Amniotic stem cell (primary cell): ENCODE measurements at places on chromosomes 11 and 22.
A peak's percentile ranks its signal among the peaks of the same experiment; 100 is the strongest.

GRCh38 chr11:73317803-73318202, 9.7 kb downstream of the ARHGEF17 start:
- DNase-seq: no peak

DNA sequence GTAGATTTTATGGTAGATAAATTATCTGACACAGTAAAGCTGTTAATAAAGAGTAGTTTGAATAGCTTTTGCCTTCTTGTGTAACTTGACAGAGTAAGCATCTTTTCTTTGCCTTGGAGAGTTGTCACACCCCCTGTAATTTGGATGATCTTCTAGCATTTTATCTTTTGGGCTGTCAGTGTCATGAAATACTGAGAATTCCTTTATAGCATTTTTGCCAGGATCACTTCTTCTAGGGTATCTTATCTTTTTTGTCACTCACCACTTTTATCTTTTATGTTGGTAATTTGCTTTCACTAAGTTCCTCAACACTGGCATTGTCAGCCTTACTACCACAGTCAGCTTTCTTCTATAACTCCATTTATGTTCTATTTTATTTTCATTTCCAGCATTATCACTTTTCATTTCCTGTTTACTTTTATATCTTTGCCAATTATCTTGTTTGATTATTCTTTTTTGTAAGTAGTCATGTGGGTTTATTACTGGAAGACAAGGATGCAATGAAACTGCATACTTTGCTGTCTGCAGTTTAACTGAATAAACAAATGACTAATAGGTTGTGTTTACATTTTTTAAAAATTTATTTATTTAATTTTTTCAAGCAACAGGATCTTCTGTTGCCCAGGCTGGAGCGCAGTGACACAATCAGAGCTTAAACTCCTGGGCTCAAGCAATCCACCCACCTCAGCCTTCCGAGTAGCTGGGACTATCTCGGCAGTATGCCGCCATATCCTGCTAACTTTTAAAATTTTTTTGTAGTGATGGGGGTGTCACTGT, 28.1 kb upstream of the ACAT1 start:
- DNase-seq: no peak

- no peak for DNase-seq
Observed at GRCh38 chr11:59559886-59560285, 48.5 kb downstream of the OR4D9 start.

GRCh38 chr11:16815047-16815767, 76.8 kb downstream of the C11orf58 start:
- DNase-seq: no peak

- no peak for DNase-seq
Observed at GRCh38 chr22:36136475-36136874, 24.1 kb downstream of the APOL3 start.

DNA sequence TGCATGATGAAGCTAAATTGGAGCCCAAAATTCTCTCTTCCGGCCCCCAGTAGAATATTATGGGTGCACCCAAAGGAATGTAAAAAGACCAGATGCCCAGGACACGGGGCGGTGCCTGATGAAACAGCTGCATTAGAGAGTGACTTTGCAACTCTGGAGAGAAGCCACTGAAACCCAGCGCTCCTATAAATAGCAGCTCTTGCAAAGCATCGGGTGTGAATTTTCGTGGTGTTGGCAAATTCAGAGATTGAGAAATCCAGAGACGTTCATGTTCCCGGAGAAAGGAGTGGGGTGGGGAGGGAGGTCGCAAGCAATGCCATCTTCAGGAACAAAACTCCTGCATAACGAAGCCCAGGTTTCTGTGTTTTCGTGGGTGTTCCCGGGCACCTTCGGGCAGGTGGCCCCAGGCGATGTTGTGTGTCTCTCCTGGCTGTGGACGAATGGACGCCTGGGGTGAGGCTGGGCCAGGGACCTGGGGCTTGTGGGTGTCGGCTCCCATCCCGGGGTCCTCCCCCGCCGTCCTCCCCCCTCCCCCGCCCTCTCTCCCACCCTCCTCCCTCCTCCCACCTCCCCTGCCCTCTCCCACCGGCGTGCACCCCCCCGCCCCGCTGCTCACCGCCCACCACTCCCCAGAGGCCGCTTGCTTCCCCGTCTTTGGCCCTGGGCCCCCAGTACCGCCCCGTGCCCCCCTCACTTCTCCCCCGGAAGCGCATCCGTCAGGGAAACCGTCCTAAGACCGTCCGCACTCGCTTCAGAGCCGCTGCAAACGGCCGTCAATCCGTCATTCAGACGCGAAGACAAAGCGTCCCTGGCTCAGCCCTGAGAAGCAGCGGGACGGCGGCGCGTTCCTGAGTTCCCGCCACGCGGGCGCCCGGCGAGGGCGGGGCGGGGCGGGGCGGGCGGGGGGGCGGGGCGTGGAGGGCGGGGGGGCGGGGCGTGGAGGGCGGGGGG, 26.7 kb upstream of the TOLLIP start:
- DNase-seq: no peak

DNA sequence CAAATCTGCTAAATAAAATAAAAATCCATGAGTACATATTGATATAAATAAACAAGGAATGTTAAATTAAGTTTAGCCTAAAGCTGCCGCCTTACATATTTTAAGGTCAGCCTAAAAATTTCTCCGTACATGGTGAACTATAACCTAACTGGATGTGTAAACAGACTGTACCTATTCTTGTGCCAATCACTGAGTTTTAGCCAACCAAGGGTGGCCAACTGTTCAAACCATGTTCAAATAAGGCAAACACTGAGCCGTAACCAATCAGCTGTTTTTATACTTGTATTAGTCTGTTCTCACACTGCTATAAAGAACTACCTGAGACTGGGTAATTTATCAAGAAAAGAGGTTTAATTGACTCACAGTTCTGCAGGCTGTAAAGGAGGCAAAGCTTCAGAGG, 8.6 kb upstream of the QSER1 start:
- no peak for DNase-seq

DNA sequence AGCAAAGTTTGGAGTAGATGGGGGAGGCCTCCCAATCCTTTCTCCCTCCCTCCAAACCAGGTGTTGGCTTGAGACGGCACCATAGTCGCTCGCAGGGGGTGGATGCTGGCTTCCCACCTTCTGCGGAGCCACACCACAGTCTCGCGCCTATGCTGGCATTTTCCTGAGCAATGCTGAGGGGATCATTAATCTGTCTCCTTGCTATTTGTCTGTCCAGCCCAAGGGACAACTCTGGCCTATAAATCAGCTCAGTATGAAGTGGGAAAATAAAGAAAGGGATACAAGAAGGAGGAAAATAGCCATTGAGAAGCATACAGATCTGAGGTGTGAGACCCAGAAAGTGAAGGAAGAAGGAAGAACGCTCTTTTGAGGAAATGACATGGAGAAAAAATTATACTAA, 53.5 kb upstream of the CADM1 start:
- no peak for DNase-seq

DNA sequence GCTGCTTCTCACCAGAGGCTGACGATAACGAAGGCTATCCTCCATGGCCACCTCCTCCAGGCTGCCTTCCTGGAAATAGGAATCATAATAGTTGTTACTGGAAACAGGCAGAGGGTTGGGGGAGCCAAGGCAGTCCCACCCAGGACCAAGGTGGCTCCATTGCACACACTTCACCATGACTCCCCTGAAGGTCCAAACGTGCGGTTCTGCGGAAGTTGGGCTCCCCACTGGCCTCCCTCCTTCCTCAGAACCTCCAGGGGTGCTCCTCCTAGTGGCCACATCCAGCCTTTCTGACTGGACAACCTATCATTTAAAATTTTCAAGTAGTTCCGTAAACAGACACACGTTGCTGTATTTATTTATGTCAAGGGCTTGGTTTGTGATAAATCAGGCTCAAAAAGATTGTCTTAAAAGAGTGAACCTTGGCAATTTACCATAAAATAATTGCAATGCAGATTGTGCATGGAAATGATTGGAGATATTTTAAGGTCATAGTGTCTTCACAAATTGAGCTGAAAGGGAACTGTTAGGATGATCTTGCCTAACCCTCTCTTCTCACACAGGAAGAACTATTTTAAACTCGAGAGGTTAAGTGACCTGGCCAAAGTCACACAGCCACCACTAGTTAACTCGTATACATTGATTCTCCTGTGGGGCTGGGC, 1.4 kb upstream of the TCN2 start:
- no peak for DNase-seq

DNA sequence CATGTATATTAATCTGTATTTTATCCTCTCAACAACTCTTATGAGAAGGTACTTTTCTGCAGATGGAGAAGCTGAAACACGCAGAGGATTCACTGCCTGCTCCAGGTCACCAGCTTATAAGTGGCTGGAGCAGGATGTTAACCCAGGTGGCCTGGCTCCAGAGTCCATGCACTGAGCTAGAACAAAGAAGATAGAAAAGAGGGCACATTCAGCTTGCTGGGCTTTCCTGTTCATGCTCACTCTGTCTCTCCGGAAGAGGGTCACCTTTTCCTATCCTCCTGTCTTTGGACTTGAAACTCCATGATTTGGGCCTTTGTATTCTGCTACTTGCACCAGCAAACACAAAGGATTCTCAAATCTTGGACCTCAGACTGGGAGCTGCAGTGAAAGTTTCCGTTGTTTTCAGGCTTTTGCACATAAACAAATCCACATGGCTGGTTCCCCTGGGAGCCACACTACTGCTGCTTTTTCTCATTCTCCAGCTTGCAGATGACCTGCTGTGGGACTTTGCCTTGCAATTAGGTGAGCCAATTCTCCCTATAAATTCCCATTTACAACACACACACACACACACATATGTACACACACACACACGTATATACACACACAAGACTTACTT, 117.3 kb upstream of the GRK3 start:
- no peak for DNase-seq

- no peak for DNase-seq
Observed at GRCh38 chr22:49330421-49331222, 497.1 kb downstream of the BRD1 start.

DNA sequence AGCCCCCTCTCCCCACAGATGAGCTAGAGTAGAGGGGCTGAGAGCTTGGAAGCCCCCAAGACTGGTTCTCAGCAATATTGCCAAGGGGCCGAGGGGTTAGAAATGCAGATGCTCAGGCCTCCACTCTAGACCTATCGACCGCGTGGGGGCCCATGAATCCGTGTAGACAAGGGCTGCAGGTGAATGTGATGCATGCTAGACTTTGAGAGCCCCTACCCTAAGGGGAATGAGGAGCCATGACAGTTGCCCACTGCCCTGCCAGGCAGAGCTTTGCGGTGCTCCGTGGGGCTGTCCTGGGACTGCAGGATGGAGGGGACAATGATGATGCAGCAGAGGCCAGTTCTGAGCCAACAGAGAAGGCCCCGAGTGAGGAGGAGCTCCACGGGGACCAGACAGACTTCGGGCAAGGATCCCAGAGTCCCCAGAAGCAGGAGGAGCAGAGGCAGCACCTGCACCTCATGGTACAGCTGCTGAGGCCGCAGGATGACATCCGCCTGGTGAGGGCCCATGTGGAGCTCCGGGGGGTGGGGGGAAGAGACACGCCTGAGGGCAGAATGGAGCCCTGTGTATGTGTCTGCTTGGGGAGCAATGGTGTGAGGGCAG, 1.3 kb downstream of the SSH3 start:
- DNase-seq: no peak

GRCh38 chr11:373716-374551, 4.6 kb downstream of the B4GALNT4 start:
- DNase-seq: no peak

DNA sequence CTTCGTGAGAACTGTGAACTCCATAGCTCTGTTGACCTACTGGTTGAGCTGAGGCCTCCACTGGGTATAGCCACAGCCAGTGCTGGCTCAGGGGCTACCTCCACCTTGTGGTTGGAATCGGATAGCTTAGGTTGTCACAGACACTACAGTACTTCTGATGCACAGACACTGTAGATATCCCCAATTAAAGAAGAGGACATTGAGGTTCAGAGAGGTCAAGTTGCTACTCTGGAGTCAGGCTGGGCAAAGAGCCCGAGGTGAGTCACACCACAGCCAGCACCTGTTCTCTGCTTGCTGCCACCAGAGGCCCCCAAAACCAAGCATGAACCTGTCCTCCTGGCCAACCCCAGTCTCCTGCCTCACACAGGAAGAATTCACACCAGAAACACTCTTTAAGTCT, 5.4 kb downstream of the UFD1 start:
- DNase-seq: no peak

DNA sequence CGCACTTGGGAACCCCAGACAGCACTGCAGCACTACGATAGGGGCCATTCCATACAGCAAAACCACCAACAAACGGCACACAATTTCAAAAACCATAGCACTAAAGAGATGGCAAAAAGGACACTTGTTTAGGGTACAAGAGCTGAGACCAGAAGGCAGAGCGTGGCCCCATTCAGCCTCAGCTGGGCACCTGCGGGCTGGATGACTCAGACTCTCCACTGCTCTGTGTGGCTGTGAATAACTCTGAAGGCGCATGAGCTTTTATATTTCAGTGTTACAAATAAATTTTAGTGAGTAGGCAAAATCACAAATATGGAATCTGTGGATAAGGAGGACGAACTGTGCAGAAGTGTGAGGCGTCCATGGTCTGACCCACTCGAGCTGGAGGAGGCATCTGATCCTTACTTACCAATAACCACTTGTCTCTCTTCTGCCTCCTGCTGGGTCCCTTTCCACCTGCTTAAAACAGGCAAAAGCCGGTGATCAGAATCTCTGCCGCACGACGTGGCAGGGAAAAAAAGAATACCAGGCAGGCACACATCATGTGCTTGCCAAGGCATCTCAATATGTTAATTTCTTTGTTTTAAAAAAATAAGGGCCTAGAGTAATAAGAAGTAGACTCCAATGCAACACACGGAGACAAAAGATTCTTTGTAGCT, 325.7 kb downstream of the SHANK2 start:
- no peak for DNase-seq

- DNase-seq: peak; percentile 6
Observed at GRCh38 chr11:65225279-65226102, 36.3 kb upstream of the POLA2 start.

DNA sequence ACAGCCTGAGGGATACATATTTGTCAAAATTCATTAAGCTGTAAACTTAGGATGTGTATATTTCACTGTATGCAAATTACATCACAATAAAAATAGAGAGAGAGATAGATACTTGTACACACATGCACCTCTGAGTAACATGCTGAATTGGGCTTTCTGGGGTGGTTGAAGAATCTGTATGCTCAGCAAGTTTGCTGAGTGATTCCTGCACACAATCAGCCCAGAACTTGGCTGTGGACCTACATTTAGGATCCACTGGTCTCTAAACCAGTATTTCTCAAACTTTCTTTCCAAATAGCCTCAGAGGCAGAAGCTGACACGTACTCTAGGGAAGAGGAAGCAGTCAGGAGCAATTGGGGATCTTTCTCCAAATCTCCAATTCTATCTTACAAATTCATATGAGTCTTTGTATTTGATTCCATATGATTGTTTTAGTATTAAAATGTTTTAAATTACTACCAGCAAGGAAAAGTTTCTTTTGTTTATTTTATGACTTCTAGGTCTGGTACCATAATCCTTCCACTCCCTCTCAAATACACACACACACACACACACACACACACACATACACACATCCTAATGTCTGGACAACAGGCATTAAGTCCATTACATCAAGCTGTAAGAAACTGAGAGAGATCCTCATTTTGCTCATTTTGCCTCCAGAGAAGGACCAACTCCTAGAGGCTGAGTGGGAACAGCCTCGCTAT, 20.0 kb downstream of the SYT13 start:
- no peak for DNase-seq

GRCh38 chr11:114279792-114280546, 16.2 kb upstream of the NNMT start:
- no peak for DNase-seq
